ENCODE measurements at places on chromosomes 1 and 21.

DNA sequence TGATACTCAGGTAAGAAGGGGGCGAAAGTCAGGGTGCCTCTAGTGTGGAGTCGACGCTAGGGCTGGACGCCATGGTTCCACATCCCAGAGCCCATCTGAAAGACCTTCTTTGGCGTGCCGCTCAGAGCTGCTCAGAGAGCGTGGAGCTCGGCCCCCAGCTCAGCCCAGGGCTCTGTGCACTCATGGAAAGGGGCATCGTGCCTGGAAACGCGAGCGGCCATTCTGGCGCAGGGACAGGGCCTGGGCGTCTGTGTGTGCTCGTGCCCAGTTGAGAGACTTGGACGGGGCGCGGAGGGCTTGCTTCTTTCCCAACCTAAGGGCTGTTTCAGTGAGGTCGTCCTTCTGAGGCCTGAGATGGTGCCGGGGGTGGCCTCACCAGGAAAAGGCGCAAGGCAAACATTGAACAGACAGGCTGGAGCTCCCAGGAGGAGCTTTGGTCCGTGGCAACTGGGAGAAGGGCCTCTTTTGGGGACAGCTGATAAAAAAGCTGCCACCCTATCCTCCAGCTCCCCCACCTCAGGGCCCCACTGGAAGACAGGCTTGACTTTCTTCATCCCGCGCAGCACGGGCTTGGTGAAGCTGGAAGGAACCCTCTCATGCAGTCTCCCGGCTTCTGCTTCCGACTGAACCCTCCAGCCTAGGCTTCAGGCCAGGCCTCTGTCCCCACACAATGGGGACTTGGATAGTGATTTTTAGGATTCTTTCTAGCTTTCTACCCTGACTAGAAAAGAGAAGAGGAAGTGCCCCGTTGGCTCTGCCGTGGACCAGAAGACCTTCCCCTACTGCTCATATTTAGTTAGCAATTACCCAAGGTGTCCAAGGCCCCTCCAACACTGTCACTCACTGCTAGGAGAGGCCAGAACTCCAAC is 77.1 kb downstream of the CD58 start:
- no peak for DNase-seq

GRCh38 chr1:117656202-117656641 is 50.4 kb downstream of the TENT5C start:
- DNase-seq: no peak

DNA sequence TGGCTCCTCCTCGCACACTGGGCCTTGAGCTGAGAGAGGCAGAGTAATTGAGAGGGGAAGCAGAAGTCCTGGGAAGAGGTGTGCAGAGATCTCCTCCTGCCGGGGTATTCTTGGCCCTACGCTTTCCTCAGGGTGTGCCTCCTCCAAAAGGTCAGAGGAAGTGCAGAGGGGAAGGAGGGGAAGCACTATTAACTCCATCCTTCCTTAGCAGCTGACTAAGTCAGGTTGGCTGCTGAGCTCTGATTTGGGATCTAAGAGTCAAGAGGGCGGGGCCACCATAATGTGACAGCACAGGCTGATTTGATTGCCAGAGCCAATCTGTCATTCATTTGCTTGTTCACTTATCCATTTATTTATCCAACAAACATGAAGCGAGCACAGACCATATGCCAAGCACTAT is 12.3 kb downstream of the ATP2B4 start:
- peak; percentile 63 for DNase-seq

DNA sequence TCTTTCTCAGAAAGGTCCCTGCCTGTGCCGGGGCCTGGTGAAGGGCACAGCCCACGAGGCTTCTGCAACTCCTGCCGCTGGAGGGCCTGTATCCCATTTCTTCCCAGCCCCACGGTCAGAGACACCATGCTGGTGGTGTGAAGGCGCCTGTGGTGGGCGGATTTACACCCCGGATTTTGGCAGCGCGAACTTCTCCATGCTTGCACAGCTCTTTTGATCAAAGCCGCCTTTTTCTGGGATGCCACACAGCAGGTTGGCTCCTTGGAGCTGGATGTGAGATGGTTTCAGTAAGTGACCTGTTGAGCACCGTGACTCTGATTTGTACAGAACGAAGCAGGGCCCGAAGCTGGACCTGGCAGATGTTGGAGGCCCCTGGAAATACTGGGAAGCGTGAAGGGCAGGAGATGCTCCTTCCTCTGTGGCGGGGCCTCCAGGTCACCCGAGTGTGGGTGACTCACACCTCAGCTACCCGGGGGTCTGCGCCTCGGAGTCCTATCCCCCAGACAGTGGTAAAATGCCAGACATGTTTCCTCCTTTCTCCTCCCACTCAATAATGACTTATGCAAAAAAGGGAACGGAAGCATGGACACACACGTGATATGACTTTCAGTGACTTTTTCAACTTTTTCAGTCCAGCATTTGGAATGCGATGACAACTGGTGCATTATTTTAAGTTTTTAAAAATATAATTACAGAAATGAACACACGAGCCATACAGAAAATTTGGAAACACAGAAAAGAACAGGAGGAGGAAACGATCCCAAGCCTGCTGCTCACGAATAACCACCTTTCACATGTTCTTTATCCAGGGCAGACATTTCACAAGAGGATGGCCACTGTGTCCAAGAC is 9.0 kb downstream of the UMODL1 start:
- no peak for DNase-seq

- no peak for DNase-seq
Observed at GRCh38 chr21:32015461-32016139, 142.8 kb downstream of the HUNK start.

GRCh38 chr1:44855742-44856141 is 12.7 kb upstream of the PTCH2 start:
- no peak for DNase-seq

DNA sequence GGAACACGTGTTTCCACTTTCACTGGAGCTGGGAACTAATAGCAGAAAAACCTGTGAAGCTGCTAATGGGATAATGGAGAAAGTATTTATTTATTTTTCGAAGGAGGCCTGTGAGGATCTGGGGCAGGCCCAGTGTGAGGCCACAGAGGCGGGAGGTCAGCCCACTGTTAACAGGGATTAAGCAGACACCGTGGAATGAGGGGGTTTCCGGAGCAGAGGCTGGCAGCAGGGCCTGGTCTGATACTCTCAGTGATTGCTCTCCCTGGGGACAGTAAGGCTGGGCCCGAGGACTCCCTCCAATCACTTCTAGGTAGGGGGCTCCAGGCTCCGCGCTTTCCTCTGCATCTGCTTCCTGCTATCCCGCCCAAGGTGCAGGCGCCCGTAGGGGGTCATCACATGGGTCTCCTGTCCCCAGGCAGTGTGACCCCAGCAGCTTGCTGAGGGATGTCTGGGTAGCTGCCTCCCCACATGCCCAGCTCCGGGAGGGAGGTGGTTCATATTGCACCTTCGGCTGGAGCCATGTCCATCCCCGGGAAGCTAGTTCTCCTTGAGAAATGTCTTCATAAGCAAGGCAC is 28.8 kb upstream of the CDCA8 start:
- no peak for DNase-seq

DNA sequence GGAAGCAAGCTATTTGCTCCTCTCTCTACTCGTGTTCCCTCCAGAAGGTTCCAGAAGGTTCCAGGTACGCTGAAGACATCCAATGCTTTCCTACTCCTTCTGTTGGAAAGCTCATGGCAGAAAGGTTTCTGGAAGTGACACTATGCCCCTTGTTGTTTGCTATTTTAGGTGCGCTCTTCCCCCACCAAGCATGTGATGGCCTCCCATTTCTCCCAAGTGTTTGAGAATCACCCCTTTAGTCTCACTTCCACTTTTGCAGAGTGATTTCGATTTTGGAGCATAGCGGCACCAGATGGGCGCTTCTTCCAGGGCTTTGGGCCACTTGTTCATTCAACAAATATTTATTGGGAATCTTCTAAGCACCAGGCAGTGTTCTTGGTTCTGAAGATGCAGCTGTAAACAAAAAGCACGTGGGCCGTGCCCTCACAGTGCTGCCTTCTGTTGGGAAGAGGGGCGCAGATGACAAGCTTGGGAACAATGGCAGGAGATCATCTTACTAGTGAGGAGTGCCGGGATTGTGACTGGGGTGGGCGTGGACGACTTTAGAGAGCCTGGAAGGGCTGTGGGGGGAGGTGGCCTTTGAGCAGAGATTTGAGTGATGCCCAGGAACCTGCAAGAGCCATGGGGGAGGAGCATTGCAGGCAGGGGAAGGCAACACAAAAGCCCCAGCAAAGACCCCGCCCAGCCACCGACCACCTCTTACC is 43.0 kb upstream of the TARDBP start:
- DNase-seq: no peak

DNA sequence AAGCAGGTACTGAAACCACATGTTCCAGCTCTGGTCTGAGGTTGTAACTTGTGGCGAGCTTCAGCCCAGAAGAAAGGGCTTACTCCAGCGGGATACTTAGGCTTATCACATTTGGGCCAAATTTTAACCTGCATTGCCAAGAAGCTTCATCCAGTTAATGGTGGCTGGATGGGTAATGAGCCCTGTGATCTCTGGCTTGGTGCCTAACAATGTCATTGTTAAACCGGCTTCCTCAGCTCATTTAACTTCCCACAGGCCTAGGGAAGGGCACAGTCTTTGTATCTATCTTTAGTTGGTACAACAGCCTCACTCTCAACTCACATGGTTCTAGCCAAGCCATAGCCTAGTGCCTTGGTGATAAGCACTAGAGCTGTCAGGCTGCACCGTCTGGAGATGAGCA is 43.6 kb upstream of the CCDC190 start:
- DNase-seq: no peak

DNA sequence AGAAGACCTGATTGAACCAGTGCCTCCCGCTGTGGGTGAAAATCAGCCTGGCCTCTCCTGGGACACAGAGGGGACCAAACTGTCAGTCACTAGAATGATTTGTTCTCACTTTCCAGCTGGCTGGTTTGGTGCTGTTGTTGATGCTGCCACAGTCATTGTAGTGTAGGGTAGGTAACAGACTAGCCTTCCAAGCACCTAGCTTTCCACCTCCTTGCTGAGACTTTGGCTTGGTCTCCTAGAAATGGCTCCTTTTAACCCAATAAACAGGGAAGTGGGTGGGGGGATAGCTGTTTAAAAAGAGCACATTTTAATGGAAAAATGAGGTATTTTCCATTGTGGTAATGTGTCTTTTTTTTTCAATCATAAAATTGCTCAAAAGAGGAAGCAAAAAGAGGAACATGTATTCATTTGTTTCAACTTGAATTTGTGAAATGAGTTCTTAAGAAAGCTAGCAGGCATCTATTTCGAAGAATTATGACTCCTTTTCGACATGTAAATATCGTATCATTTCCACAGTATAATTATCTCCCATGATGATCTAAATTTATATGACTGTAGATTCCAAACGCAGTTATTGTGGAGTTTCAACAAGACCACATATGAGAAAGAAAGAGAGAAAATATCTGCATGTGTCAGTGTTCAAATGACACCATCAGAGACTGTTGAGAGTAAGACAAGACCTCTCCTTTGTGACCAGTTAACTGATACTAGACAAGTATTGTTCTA is 190.1 kb downstream of the HLX start:
- DNase-seq: no peak

DNA sequence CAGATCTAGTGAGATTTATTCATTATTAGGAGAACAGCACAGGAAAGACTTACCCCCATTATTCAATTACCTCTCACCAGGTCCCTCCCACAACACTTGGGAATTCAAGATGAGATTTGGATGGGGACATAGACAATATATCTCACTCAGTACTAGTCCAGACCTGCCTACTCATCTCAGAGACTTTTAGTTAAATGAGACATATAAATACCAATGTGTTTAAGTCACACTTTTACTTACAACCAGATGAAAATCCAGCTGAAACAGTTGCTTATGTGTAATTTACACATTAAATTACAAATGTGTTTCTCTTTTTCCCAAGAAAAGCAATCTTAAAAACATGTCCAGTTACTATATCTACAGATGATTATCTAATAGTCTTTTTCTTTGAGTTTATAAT is 1145.6 kb downstream of the KCNT2 start:
- DNase-seq: no peak

- DNase-seq: no peak
Observed at GRCh38 chr21:46199436-46200373, 15.4 kb upstream of the SPATC1L start.

- no peak for DNase-seq
Observed at GRCh38 chr1:7610106-7610731, 160.9 kb upstream of the VAMP3 start.

DNA sequence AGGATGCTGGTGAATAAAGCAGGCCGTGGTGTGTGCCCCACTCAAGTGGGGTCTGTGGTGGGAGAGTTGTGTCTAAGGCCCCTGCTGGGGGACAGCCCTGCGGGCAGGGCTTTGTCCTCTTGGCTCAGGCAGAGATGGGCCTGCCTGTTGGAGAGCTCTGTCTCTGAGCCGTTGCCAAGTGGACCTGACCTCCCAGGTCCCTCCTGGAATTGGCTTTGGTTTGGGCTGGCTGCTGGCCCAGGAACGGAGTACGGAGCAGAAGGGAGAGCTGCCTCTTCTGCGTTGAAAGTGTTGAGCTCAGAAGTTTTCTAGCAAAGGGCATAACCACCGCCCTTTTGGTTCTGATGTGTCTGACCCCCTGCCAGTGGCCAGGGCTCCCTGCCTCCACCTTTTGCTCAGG is 153.9 kb downstream of the PEX14 start:
- no peak for DNase-seq

- DNase-seq: peak; percentile 57
Observed at GRCh38 chr1:66732407-66733166, 19.7 kb upstream of the DYNLT5 start.

GRCh38 chr1:32861904-32862695 is 8.6 kb downstream of the FNDC5 start:
- no peak for DNase-seq

DNA sequence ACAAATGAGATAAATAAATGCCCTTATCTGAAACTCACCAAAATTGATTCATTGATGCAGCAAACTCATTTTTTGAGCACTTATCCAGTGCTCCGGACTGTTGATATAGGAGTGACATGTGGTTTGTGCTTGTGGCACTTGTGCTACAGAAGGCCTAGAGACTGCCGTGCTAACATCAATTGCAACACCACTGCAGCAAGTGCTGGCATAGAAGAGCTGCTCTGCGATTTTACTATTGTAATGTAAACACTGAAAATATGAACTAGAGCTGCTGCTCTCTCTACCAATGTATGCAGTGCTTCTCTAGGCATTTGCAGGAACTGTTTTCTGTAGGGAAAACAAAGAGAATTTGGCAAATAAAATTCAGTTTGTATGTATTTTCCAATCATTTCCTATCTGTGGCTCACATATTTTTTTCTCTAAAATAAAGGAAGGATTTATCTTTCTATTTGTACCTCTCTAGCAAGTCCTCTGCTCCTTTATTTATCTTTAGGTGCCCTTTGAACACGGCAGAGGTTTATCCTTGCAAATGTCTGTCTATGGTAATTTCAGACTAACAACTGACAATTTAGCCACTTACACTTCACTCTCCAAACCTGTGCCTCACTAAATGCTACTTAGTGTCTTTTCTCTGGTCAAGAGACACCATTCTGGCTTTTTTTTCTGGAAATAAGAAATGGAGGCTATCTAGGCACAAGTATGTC is 409.5 kb upstream of the ADGRL2 start:
- DNase-seq: no peak

GRCh38 chr1:151104630-151105029 is 34.1 kb downstream of the GABPB2 start:
- DNase-seq: no peak

- DNase-seq: no peak
Observed at GRCh38 chr1:205236526-205236925, 8.8 kb downstream of the TMCC2 start.

- DNase-seq: no peak
Observed at GRCh38 chr1:183048087-183049085, 25.2 kb downstream of the LAMC1 start.

- DNase-seq: no peak
Observed at GRCh38 chr21:29207201-29207600, 76.8 kb downstream of the MAP3K7CL start.

- no peak for DNase-seq
Observed at GRCh38 chr1:8027748-8028570, 1.9 kb upstream of the ERRFI1 start.
